ENCODE measurements at places on chromosomes 5 and 9. TPM values are rescaled to one million over a fixed set of nuclear protein-coding genes. Genes with fewer than 3 reads are reported as not detected.
A peak's percentile ranks its signal among the peaks of the same experiment; 100 is the strongest.

GRCh38 chr5:122153774-122154173 is 24.4 kb downstream of the ZNF474 start:
- no peak for DNase-seq

- no peak for DNase-seq
Measured at GRCh38 chr5:139446956-139447779, 7.8 kb upstream of the DNAJC18 start.

DNA sequence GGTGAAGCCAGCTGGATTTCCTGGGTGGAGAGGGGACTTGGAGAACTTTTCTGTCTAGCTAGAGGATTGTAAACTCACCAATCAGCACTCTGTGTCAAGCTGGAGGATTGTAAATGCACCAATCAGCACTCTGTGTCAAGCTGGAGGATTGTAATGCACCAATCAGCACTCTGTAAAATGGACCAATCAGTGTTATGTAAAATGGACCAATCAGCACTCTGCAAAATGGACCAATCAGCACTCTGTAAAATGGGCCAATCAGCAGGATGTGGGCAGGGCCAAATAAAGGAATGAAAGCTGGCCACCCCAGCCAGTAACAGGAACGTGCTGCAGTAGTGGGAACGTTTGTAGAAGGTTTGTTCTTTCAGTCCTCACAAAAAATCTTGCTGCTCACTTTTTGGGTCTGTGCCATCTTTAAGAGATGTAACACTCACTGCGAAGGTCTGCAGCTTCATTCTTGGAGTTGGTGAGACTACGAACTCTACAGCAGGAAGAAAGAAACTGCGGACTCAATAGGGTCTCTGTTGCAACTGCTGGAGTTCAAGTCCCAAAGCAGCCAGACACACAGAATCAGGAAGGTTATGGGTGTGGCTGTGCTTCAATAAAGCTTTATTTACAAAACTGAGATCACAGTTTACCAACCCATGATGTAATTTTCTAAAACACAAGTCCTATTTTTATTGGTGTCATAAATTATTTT is 145.7 kb upstream of the ERCC6L2 start:
- no peak for DNase-seq

GRCh38 chr9:78871452-78872331 is 574.8 kb downstream of the PSAT1 start:
- DNase-seq, result peak; percentile 93

- DNase-seq, result peak; percentile 12
Measured at GRCh38 chr5:66230551-66230950, 86.5 kb downstream of the SREK1 start.

GRCh38 chr5:156094001-156094400 is 233.0 kb upstream of the SGCD start:
- DNase-seq, result no peak

GRCh38 chr5:181149355-181149754 is 2.0 kb downstream of the OR2V2 start:
- no peak for DNase-seq

- DNase-seq, result no peak
Measured at GRCh38 chr5:176161431-176161830, 76.8 kb upstream of the SIMC1 start.

Gene CCDC183
- total RNA-seq, result 0.32 TPM

Gene TAS2R1
- 0.32 TPM for total RNA-seq

Gene OR1L1
- total RNA-seq, result not detected
